ENCODE measurements at places on chromosomes 13 and 19.

- DNase-seq = no peak
These were observed 24.1 kb upstream of the AKAP11 start for GRCh38 chr13:42247883-42248282.

GRCh38 chr13:110444226-110444653, 117.3 kb downstream of the RAB20 start:
- no peak for DNase-seq

DNA sequence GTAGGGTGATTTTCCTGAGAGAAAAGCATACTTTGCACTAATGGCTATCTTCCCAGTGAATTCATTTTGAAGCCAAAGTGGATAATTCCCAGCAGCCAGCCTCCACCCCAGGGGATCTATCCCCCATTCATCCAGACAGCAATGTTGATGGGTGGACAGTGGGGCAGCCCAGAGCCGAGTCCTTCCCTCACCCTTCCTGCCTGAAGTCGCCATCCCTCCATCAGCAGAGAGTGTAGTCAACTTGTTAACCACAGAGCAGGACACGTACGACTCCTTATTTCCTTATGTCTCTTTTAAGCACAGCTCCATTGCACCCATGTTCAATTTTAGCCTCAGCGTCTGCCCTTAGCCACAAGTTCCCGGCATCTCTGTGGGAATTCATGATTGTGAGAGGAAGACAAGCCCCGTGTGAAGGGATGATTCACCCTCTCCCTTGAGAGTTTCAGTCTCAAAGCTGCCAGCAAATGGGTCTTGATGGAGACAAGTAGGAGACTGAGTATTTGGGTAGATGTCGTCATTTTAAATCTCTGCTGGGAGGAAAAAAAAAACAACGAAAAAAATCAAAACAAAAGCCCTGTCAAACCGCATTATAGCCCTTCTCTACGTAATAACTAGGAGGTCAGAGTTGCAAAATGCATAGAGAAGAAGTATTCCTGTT, 58.3 kb upstream of the MEDAG start:
- DNase-seq = no peak

DNA sequence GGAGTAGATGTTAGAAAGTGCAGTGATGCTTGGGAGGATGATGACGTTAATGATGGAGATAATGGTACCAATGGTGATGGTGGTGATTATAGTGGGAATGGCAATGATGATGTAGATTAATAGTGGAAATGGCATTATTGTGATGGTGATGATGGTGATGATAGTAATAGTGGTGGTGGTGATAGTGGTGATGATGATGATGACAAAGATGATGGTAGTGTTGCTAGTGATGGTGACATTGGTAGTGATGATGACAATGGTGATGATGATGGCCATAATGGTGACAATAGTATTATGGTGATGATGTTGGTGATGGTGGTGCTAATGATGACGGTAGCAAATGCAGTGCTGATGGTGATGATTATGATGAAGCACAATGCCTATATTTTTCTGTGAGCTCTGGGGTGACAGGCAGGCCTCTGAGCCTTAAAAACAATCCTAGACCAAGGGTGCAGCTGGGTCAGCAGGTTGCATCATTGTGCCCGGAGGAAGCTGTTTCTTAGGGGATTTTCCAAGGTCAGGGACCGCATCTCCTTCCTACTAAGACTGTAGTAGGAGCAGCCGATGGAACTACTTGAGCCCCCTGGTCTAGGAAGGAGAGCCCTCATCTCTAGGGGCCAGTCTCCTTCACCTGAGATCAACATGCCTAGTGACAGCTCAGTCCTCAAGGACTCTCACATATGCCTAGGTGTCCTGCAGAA, 7.8 kb downstream of the CEACAM18 start:
- no peak for DNase-seq

GRCh38 chr13:57352114-57352513, 185.1 kb downstream of the PRR20E start:
- DNase-seq = no peak
